ENCODE measurements at places on chromosomes 6 and 20. TPM values are rescaled to one million over a fixed set of nuclear protein-coding genes. Genes with fewer than 3 reads are reported as not detected.

PRDM13 gene
- not detected for total RNA-seq

DNA sequence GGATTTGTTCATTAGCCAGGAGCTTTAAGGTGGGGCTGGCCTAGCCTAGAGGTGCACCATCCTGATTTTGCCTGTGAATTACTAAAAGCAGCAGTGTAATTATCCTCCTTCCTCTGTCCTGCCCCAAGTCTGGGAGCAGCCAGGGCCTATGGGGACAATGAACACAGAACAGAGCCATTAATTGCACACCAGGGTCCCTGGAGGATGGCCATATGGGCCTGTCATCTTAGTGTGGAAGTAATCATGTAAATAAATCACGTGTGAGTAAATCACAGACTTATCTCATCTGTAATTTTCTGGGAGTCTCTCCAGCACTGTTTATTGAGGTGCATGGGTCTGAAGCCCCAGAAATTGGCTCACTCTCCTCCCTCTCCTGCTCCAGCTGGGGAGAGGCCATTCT lies 176.3 kb downstream of the LRFN2 start:
- no peak for DNase-seq

GRCh38 chr6:34585108-34585507 lies 29.0 kb upstream of the SPDEF start:
- no peak for DNase-seq

DNA sequence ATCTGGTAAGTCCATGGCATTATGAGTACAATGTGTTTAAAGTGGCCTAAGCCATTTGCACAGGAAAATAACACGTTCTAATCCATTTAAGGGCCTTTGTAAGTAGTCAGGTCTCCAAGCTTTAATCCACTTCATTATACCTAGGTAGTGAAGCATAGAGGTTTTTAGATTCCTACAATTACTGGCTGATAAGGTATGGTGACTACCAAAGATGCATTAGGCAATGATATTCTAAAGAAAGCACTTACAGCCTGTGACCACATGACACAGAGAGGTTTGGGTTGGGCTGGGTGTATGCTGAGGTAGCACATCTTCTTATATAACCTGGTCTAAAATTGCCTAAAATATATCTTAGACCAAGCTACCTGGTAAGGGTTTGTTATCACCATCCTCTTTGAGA lies 504.4 kb downstream of the TFAP2B start:
- DNase-seq, result no peak

- no peak for DNase-seq
Observed at GRCh38 chr20:19275038-19275629, 62.7 kb downstream of the SLC24A3 start.
